DMS 273 treated with DMSO at 0.1 percent for 48 hours (cell line): ENCODE measurements at places on chromosomes 5 and 9.

DNA sequence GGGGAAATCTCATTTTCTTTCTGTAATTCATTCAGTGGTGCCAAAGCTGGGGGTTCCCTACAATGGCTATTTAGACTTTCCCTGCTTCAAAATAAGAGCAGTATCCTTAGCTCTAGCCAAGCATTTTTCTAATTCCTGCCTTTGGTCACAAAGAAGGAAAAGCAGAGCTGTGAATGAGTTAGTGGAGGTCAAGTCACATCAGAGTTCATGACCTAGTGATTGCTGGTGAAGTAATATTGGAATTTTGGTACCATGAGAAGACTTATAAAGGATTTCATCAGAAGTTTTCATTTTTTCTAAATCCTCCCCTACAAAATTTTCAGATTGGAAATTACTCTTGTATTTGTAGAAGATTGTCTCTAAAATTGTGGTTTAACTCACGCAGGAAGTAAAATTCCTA lies 28.0 kb downstream of the DNAJC21 start:
- no peak for DNase-seq

GRCh38 chr5:154811653-154812465 lies 38.5 kb downstream of the FAXDC2 start:
- DNase-seq, result no peak

- no peak for DNase-seq
Observed at GRCh38 chr5:1772634-1773033, 27.0 kb downstream of the MRPL36 start.

DNA sequence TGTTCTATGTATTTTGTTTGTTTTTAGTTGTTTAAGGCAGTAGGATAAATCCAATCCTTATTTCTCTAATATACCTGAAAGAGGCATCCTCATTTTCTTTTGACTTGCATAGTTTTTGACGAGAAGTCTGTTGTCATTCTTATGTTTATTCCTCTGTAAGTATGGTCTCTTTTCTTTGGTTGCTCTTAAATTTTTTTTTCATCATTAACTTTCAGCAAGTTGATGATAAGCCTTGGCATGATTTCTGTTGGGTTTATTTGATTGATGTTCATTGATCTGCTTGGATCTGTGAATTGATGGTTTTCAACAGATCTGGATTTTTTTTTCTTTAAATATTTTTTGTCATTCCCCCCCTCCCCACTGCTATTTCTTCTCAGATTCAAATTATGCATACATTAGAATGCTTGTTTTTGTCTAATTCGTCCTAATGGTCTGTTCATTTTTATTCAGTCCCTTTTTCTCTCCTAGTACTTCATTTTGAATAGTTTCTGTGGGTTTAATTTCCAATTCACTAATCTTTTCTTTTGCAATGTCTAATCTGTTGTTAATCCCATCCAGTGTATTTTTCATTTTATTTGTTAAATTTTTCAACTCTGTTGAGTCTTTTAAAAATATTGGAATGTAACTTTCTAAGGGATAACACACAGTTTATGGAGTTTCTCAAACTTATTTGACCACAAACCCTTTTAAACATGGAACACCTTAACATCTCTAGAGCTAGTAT lies 495.9 kb downstream of the CSNK1G3 start:
- DNase-seq, result no peak

- DNase-seq, result peak; percentile 60
Observed at GRCh38 chr5:88952344-88952743, 69.4 kb upstream of the MEF2C start.

DNA sequence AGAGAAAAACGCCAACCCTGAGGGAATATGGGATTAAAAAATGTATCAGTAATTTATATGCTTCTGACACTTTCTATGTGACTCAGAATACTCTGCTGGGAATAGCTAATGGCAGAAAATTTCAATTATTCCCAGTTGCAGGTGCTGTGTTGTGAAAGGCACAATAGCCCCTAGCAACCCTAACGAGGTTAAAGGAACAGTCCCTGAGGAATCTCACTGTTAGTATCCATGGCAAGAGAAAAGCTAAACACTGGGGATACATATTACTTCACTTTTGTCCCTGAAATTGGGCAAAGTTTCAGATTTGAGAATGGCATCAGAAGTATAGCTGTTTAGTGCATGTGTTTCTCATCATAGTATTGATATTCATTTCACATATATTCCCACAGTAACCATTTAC lies 555.0 kb downstream of the RAB3C start:
- DNase-seq, result no peak

- no peak for DNase-seq
Observed at GRCh38 chr9:37620396-37620795, 28.0 kb upstream of the TOMM5 start.

- DNase-seq, result no peak
Observed at GRCh38 chr5:2125901-2126265, 243.2 kb upstream of the IRX4 start.

GRCh38 chr5:135133698-135134515 lies 99.9 kb upstream of the PITX1 start:
- no peak for DNase-seq

DNA sequence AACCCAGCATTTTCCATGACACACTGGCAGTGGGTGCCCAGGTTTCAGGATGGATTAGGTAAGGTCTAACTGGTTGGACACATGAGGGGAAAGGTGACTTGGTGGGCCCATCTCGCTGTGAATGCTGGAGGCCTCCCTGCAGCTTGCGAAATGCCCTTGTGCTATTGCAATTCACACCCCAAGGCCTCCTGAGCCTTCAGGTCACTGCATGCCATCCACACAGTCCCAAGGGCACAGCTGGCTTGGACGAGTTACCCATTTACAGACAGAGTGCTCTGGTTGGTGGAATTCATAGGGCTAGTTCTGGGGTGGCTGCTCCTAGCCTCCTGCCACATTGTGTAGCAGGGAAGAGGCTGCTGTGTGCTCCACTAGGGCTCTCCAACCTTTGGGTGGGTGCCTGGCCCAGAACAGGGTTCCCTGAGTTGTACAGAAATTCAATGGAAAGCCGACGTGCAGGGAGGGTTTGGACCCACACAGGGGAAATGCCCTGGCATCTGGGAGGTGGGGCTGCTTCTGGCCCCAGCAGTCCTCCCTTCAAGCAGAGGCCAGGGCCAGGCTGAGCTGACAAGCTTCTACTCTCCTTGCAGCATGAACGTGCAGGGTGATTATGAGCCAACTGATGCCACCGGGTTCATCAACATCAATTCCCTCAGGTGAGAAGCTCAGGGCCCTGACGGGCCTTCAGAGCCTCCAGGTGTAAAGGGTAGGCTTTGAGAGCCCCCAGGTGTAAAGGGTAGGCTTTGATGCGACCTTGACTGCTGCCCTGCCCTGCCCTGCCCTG lies 54.3 kb downstream of the ASS1 start:
- no peak for DNase-seq

- no peak for DNase-seq
Observed at GRCh38 chr9:138049779-138050471, 172.3 kb downstream of the CACNA1B start.

GRCh38 chr5:127754259-127754658 lies 51.1 kb downstream of the CCDC192 start:
- peak; percentile 16 for DNase-seq

DNA sequence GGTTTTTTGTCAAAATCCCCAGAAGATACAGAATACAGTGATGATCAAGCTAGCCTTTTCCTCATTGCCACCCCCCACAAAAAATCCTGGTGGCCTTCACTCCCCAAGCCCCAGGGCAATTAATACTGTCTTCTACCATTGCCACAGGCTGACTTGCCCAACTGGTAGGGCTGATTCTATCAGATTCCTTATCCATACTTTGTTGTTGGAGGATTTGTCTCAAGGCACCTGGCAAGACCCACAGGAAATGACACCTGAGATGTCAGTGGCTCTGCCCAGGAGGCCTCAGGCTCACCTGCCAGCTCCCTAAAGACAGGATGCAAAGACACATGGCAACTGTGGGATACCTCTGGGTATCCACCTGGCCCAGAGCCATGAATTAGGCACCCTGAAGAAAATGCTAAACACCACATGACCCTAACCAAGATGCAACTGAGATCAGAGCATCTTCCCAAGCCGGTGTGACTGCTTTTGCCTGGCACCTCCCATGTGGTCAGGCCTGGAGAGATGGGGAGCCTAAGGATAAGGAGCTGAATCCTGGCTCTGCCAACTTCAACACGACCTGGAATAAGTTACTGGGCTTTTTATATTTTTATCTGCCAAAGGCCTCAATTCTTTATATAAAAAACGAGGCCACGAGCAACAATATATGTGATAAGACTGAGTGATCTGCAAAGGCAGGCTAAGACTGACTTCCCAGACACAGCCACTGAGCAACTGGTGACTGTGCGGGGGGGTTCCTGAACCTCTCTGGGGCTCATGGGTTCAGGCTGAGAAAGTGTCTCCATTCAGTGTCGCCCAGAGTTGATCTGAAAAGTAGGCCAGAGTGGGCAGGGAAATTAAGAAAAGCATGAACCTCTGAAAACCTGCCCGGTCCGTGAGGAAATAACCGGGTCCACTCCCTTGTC lies 944 bp downstream of the ATOX1 start:
- no peak for DNase-seq

GRCh38 chr5:50476549-50476948 lies 35.5 kb upstream of the EMB start:
- DNase-seq, result no peak

DNA sequence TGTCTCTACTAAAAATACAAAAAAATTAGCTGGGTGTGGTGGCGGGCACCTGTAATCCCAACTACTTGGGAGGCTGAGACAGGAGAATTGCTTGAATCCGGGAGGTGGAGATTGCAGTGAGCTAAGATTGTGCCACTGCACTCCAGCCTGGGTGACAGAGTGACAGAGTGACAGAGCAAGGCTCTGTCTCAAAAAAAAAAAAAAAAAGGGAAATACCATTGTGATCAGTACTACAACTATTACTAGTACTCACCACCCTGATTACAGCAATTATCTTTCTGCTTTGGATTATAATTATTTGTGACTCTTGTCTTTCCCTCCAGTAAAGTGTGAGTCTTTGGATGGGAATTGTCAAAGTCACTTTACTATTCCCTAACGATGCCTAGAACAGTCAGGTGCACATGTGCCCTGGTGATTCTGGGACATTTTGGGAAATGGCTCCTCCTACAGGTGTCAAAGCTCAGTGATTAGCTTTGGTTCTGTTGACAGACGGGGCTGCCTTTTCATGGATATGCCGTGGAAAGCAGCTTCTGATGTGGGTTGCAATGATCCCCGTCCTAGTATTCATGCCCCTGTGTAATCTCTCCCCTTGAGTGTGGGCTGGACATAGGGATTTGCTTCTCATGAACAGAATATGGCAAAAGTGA lies 31.8 kb upstream of the FRRS1L start:
- DNase-seq, result no peak

DNA sequence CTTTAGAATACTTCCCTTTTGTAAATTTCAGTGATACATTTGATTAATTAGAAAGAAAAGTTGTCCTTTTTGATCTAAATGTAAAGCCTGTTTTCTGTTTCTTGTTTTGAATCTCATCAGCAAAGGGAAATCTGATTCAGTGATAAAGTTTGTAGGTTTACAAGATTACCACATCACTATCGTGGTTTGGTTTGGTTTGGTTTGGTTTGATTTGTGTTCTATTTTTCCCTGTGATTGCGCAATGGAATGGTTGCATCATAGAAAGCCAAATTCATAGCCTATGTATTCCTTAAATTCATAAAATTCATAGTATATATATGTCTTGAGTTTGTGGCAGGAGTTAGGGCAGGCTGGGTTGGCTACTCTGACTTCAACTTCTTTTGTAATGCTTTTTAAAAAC lies 15.2 kb downstream of the SRFBP1 start:
- DNase-seq, result no peak

DNA sequence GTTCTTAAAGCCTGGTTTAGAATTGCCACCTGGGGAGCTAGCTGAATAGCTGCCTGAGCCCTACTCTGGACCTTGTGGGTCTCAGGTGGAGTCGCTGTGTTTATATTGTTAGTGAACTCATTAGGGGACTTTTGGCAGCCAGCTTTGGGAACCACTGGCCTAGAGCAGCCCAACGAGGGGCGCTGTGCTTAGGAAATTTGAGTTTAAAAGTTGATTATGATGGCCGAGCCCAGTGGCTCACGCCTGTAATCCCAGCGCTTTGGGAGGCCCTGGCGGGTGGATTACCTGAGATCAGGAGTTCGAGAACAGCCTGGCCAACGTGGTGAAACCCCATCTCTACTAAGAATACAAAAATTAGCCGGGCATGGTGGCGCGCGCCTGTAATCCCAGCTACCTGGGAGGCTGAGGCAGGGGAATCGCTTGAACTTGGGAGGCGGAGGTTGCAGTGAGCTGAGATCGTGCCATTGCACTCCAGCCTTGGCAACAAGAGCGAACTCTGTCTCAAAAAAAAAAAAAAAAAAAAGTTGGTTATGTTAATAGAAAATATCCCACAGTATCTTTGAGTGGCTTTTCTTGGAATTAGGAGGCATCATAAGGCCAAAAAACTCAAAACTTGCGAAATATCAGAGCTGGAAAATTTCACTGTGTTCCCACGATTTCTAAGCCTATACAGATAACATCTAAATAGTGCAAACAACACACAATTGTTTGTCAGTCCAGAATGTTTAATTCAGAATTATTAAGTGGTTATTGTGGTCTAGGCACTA lies 809 bp downstream of the MCCC2 start:
- no peak for DNase-seq

- no peak for DNase-seq
Observed at GRCh38 chr9:8576741-8577140, 777.2 kb upstream of the DMAC1 start.

DNA sequence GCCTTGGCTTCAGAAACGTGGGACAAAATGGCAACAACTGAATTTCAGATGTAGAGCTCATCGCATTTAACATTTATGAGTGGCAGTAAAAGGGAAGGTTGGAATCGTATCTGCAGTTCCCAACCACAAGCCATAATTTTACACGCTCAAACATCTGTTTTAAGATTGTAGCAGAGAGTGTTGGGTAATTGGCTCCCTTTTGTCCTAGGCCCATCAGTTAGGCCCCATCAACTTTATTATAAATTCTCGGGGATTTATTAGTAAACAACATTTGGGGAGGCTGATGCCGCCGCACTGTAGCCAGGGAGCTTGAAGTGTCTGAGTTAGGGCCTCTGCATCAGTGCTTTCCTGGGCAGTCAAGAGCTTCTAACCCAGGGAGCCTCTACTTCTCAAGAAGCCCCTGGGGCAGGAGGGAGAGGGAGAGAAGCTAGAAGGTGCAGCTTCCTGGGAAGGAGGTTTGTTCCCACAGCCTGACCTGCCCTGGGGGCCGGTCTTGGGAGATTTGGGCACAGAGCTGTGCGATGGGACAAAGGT lies 66.2 kb downstream of the HSPA4 start:
- DNase-seq, result no peak

DNA sequence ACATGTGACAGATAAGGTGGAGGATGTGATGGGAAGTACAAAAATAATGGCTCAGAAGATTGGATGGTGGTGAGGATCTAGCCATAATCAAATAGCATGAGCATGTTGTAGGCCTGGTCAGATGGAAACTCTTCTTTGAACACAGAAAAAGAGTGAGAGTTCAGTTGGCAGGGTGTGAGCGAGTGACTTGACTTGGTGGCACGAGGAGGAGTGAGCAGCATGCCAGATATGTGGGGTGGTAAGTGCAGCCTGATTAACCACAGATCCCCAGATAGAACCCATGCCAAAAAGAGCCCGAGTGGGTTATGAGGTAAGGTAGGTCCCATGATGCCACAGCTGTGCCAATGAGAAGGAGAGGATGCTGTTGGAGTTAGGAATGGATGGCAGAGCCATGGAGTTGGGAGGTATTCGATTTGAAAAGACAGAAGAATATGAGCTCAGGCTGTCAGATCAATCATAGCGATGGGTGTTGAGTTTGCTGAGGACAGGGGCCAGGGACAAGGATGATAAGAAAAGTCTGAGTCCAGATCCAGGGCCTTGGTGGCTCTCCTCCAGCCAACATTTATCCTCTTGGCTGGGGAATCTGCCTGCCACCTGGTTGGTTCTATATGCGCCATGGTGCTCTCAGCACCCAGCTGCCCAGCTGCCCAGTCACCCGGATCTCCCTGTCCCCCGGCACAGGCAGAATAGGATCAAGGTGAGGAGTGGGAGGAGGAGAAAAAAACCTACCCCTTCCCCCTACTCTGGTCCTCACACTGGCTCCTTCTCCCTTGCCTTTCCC lies 16.5 kb downstream of the GARNL3 start:
- DNase-seq, result no peak
